ENCODE measurements at places on chromosomes 2 and 18.

- no peak for ATAC-seq
These were observed 378.3 kb downstream of the MTX2 start for GRCh38 chr2:176647325-176648165.

GRCh38 chr2:59538398-59538911 is 1015.0 kb downstream of the BCL11A start:
- ATAC-seq = no peak

DNA sequence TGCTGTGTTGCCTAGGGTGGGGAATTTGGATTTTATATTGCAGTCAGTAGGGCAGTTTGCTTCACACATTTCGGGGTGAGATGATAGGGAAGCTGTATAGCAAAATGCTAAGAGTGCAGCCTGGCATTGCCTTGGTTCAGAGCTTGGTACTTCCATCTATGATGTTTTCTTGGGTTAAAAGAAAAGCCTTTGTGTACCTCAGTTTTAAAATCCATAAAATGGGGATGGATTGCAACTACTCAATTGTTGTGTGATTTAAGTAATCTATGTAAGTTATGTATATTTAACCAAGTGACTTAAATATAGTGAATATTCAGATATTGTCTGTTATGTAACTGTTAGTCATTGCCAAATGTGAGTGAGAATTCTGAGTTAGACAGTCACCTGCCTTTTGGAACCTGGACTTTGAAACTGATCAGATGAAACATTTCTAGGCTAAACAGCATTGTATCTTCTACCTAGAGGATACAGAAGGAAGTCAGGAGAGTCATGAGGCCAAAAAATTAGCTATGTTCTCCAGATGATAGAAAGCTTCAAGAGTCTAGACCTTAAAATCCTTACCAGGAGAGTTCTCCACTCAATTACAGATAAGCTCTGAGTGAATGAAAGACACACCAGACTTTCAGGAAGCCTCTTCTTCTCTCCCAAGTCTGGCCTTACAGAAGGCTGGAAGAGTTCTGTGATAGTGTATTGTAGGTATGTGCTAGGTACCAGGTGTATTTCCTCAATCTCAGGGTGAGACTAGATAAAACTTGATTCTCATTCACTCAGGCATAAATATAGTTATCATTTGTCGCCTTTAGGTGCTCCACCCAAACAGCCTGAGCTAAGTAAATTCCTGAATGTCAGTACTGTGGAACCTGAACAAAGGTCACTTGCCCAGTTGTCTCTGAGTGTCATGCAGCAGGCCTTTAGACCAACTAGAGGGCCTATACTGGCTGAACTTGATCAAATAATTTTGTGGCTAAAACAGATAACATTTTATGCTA is 7.5 kb downstream of the RIOK3 start:
- ATAC-seq = no peak

DNA sequence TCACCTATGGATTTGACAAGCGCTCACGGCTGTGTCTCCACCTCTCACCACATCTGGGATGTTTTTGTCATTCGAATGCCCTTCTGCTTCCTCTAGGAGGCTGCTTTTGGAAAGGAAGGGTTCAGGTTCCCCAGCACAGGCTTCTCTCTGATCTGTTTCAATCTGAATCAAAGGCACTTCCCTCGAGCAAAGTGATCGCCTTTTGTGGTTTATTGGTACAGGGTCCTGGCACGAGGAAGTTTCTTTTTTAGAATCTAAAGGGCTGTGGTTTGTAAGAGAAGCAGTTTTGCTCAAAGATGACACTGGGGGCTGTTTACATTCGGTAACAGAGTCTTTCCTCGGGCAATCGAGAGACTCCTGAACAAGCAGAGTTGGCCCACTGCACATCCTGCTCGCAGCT is 145.0 kb downstream of the DAW1 start:
- no peak for ATAC-seq

DNA sequence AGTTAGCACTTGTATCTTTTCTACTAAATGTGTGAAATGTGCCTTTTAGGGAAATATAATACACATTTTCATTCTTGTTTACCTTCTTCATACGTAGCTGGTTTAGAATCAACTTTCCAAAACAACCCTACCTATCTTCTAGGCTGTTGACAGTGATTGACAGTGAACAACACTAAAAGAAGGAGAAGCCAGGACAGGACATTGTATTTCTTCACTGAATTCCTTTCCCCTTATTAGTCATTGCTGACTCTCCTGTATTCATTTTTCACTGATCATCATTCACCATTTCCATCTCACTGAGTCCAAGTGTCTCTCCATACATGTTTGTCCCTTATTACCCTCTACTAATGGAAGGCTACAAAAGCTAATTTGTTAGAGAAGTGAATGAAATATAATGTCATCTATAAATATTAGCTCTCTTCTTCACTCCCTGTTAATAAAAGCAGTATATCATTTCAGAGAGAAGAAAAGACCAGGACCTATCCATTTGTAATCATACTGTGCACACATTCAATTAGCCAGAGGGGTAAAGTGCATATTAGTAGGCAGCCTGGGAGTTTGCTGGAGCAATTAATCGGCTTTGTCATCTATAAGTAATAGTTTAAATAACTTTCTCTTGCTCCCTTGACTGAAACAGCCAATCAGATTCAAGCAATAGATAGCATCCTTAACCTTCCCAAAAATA is 192.5 kb upstream of the FOSL2 start:
- no peak for ATAC-seq

- ATAC-seq = peak; percentile 68
These were observed 8.8 kb downstream of the IMMT start for GRCh38 chr2:86186431-86186830.

GRCh38 chr2:60530660-60531281 is 22.7 kb downstream of the BCL11A start:
- ATAC-seq = no peak

DNA sequence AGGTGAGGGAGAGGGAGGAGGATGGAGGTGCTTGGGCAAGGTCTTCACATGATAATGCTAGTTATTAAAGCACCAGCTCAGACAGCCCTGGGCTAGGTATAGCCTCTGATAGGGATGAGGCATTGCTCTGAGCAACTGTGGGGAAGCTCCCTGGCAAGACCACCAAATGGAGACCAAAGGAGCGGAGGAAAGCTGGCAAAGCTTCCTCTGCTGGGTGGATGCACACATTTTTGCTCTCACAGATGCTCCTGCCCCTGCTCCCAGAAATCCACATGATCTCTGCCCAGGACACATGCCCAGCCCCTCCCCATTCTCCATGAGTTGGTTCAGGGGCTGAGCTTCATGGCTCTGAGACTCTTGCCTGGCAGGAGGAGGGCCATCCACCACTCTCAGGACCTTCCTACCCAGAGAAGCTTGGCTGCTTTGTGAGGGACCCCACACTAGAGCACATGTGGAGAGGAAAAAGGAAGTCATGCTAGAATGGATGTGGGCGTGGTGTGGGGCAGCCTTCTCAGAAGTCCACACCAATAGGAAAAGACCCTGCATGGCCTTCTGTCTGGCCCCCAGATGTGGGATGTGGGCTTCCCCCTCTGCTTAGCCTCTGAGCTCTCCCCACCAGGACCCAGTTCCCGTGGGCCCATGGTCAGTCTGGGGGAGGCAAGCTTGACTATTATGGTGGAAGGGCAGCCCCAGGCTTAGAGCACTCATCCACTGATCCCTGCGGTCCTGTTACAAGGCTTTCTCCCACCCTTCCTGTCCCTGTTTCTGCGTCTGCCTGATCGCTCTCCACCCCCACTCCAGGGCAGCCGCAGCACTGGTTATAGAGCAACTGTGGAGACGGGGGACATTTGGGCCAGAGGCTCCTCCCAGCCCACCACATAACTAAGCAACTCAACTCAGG is 10.5 kb upstream of the CYP26B1 start:
- ATAC-seq = no peak

Measured in activated T-helper 17 cell treated with anti-CD3 and anti-CD28 coated beads, Interleukin-2, amount 50 U/mL, for 72 hours (primary cell).